Nephron progenitor cell (in vitro differentiated cells): ENCODE measurements at places on chromosomes 5 and 9.

GRCh38 chr5:136285096-136285855 lies 80.1 kb downstream of the TRPC7 start:
- no peak for DNase-seq
- no peaks in the 10 kb centered on the region for H3K4me1 ChIP-seq
- H3K4me3 ChIP-seq, result no peak overlapping the region
- peaks cover 7% of the 10 kb centered on the region for H3K27me3 ChIP-seq
- H3K36me3 ChIP-seq, result no peaks in the 10 kb centered on the region
- no peak overlapping the region for H3K27ac ChIP-seq

DNA sequence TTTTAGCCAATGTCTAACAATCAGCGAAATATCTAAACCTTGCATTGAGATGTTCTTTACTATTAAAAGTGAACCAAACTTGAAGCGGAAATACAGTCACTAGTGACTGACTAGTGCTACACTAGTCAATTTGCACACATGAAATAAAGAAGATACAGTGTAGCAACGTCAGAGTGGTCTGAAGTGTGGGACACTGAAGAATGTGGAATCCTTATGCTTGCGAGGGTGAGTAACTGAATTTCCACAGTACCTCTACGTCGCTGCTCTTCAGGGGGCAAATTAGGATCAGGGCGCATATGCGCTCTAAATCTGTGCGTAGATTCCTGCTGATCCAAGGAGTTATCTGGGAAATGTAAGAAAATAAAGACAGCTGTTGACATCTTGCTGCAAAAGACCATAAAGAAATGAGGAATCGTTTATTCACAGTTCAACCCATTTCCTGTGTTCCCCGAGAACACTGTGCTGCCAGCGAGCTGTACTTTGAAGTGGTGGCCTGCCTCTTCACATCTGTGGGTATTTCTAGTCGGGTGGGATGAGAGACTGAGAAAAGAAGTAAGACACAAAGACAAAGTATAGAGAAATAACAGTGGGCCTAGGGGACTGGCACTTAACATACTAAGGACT lies 39.8 kb upstream of the FLT4 start:
- no peak overlapping the region for H3K4me3 ChIP-seq
- H3K4me1 ChIP-seq, result peaks cover 32% of the 10 kb centered on the region
- peaks cover 27% of the 10 kb centered on the region for H3K27me3 ChIP-seq
- DNase-seq, result no peak

- no peak overlapping the region for H3K27ac ChIP-seq
- peaks cover 32% of the 10 kb centered on the region for H3K36me3 ChIP-seq
- no peak overlapping the region for H3K4me3 ChIP-seq
- peaks cover 4% of the 10 kb centered on the region for H3K27me3 ChIP-seq
- DNase-seq, result no peak
These were observed 348.0 kb downstream of the SEMA5A start for GRCh38 chr5:9197881-9198260.

DNA sequence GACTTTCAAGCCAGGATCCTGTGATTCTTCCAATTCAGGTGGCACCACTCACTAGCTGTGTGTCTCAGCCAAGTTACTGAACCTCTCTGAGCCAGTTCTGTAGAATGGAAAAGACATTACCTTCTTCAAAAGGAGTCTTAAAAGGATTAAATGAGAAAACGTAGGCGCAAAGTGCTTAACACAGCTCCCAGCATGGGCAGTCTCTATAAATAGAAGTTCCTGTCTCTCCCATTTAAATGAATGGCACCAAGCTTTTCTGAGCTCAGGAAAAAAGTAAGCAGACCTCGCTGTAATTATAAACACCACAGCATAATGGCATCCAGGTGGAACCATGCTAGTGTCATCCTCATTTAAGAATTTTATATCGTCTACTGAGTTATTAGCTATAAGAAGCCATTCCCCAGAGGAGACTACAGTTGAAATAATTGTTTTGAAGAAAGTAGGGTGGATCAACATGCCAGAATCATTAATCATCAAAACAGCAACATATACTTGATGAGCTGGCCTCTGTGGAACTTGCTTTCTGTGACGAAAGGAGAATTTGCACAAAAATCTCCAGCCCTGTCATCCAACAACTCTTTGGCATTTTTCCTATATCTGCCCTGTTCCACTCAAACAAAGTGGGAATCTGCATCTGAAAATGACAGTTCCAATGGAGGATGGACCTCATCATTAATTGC lies 188.9 kb downstream of the SPOCK1 start:
- H3K4me3 ChIP-seq, result no peak overlapping the region
- no peaks in the 10 kb centered on the region for H3K4me1 ChIP-seq
- no peak overlapping the region for H3K27ac ChIP-seq
- no peak for DNase-seq

- H3K27me3 ChIP-seq, result peaks cover 3% of the 10 kb centered on the region
- no peak overlapping the region for H3K27ac ChIP-seq
- no peak overlapping the region for H3K4me3 ChIP-seq
- no peak for DNase-seq
- H3K36me3 ChIP-seq, result no peaks in the 10 kb centered on the region
- H3K4me1 ChIP-seq, result no peaks in the 10 kb centered on the region
These were observed 493.4 kb upstream of the COX7C start for GRCh38 chr5:86124333-86124732.

DNA sequence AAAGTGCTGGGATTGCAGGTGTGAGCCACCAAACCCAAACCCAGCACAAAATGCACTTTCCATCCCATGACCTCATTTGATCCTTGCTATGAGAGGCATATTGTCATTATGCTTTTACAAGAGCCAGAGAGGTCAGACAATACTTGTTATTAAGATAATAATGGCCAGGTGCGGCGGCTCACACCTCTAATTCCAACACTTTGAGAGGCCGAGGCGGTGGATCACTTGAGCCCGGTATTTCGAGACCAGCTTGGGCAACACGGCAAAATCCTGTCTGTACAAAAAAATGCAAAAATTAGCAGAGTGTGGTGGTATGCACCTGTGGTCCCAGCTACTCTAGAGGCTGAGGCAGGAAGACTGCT lies 55.9 kb upstream of the IL17B start:
- peaks cover 10% of the 10 kb centered on the region for H3K27me3 ChIP-seq
- DNase-seq, result no peak
- H3K4me1 ChIP-seq, result peaks cover 54% of the 10 kb centered on the region
- H3K27ac ChIP-seq, result no peak overlapping the region

DNA sequence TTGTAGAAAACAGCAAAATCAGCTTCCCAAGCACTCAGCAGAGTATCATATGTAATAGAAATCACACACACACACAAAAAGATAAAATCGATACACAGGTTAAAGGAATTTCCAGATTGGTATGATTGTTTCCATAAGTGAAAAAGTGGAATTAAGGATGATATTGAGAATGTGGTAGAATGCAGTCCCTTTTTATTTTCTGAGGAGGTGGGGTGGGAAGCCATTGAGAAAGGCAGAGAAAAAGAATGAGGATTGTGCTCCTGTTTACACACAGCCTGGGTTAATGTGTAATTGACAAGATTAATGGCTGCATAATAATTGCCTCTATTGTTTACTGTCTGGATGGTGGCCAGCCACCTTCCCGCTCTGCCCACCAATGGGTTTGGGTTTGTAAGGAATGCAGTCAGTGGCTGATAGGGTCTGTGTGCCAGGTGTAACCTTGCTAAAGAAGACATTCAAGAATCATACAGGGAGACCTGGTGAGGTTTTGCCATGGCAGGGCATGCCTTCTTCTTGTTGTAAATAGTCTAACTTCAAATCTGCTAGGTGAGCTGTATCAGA lies 177.2 kb upstream of the MAP3K1 start:
- no peak for DNase-seq
- H3K4me3 ChIP-seq, result no peak overlapping the region
- H3K4me1 ChIP-seq, result peaks cover 65% of the 10 kb centered on the region
